ENCODE measurements at places on chromosomes 6 and 20. TPM values are rescaled to one million over a fixed set of nuclear protein-coding genes. Genes with fewer than 3 reads are reported as not detected.

GRCh38 chr6:27562027-27562410, 89.1 kb upstream of the ZNF184 start:
- no peak for DNase-seq

DNA sequence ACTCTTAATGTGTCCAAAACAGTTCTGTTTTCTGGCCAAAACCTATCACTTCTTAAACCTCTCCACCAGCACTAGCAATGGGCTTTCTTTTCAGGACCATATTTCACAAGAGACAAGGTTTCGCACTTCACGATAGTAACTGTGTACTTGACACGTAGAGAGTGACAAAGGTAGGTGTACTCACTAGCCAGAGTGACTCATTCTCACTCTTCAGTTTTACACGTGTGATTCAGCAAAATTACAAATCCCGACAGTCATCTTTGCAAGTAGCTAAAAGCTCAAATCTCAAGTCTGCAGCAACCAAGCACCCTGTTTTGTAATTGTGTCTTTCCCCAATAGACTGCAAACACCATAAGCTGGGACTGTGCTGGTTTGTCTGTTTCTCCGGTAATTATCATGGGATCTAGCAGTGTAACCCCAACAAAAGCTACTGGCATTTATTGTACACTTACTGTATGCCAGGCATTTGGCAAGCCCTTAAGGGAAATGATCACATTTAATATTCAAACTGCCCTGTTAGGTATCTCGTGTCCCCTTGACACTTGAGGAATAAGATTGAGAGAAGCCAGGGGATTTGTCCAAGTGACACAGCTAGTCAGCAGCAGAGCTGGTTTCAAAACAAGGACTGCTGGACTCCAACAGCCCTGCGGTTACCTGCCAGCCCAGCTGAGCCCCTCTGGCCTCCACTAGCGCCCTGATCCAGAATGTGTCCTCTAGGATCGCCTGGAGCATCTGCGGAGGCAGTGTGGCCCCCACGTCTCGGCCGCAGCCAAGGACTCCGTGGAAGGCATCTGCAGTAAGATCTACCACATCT, 9.9 kb downstream of the PCIF1 start:
- no peak for DNase-seq

HDDC2 gene
- 79.8 TPM for total RNA-seq

DNA sequence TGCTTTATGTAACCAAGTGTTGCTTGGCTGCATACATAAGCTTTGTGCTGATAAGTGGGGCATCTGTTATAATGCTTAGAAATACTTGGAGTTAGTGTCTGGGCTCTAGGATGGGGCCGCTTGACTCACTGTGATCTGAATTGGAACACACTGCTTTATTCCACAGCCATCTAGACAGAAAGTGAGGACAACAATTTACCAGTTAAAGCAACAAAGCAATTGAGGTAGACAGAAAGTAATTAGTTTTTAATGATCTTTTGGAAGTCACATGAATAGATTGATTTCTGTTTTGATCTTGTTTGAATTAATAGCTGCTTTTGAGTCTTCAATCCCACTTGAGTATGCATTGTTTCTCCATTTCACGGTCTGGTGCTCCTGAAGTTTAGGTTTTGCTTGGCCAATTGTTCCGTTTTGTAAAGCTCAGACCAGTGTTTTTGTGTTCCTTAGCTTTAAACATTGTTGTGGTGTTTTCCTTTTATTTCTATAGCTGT, 157.5 kb downstream of the TRMT11 start:
- no peak for DNase-seq

- no peak for DNase-seq
Measured at GRCh38 chr6:123016431-123017103, 20.5 kb downstream of the CLVS2 start.

- DNase-seq, result no peak
Measured at GRCh38 chr20:7975851-7976414, 35.7 kb upstream of the HAO1 start.

DNA sequence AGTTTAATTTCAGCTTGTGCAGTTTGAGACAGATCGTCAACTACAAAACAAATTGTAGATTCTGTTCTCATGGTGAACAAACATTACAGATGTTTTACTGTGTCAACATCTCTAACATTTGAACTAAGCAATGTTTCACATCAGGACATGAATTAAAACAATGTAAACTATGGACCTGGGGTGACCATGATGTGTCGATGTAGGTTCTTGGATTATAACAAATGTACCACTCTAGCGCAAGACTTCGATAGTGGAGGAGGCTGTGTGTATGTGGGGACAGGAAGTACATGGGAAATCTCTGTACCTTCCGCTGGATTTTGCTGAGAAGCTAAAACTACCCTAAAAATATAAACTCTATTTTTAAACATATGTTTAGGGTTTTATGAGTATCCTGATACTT, 17.1 kb downstream of the HIVEP2 start:
- DNase-seq, result no peak

PGBD1 gene
- total RNA-seq, result 6.2 TPM

MMP24 gene
- total RNA-seq, result 0.76 TPM

SEL1L2 gene
- not detected for total RNA-seq

RBM24 gene
- total RNA-seq, result 2.3 TPM

CLDN20 gene
- total RNA-seq, result not detected

GRCh38 chr20:34954904-34955230, 739 bp downstream of the GSS start:
- peak; percentile 28 for DNase-seq

PAK5 gene
- 0.76 TPM for total RNA-seq

MTFR2 gene
- 2.9 TPM for total RNA-seq

PRRC2A gene
- total RNA-seq, result 29.8 TPM

DNA sequence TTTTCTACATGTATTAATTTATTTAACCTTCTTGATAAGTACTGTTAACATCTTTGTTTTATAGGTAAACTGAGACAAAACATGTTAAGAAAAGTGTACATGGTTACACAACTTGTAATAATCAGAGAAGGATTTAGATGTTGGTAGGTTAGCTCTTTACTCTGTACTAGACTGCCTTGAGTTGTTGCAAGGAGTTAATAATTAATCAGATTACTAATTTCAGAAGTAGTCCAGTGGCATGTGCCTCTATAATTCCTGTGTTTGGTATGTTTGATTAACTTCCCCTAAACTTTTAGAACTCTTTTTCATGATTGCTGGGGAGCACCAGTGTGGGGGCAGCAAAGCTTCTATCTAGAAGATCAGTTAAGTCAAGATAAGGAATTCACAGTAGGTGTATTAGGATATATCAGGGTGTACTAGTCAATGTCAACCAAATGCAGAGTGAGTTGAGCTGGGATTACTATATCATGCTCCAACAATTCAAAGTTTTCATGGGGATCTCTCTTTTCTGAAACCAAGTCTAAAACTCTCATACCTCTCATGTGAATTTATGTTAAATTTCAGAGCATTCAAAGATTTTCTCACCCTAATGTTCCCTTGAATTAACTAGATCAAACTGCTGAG, 129.7 kb upstream of the AHI1 start:
- DNase-seq, result no peak

SDCBP2 gene
- 57.2 TPM for total RNA-seq

GRCh38 chr20:60087563-60088105, 129.4 kb downstream of the CDH26 start:
- DNase-seq, result no peak

DNA sequence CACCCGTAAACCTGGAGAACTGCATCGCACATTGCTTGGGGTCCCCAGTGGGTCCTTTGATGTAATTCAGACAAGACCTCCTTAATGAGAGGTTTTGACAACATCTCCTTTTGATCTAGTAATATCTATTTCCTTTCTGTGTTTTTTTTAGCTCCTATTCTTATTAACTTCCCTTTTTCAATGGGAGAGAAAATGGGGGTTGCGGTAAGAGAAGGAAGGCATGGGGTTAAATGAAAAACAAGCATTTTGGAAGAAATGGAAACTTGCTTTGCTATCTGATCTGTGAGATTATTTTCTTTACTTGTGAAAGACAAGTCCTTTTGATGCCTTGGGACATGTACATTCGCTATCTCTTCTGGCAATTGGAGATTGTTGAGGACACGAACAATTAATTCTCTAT, 418.6 kb upstream of the MAN1A1 start:
- no peak for DNase-seq

LPIN3 gene
- 14.9 TPM for total RNA-seq

RAMACL gene
- 1.1 TPM for total RNA-seq

GRCh38 chr6:105431226-105431625, 28.3 kb upstream of the PREP start:
- DNase-seq, result peak; percentile 61

GRCh38 chr20:57576002-57576401, 15.1 kb downstream of the PCK1 start:
- DNase-seq, result no peak

DNA sequence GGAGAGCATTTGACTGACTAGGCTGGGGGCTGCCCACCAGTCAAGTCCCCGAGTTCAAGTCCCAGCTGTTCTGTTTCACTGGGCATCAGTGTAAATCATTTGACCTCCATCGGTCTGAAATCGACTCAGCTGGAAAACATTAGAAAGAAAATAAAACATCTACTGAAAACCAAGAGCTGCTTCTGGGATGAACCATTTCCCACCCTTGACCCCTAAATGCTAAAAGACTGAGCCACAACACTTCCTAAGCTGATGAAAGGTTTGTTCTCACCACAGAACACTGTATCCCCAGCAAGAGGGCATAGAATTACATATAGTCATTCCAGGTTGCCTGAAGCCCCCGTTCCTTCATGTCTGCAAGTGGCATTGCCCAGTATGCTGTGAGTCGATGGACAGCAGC, 237.0 kb upstream of the TAB2 start:
- no peak for DNase-seq

TTK gene
- 10.7 TPM for total RNA-seq

DNA sequence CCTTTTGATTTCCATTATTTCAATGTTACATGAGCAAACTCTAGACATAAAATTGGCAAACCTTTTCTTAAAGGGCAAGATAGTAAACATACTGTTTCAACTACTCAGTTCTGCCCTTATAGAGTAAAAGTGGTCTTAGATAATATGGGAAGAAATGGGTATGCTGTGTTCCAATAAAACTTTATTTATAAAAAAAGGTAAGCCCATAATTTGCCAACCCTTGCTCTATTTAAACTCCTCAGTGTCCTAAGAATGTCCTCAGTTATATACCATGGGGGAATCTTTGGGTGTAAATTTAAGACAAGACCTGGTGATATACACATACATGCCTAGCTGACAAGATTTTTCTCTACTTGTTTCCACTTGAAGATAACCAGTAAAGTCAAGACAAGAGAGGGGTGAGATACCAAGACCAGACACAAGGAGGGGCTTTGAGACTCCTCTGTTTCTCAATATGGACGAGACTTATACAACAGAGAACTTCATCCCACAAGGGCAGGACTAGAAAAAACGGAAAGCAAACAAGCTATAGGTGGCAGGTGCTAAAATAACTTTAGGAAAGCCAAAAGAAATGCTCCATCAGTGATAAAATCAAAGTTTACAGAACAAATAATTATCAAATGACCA, 10.5 kb downstream of the SNX3 start:
- DNase-seq, result no peak

ETV7 gene
- total RNA-seq, result 0.88 TPM

GRCh38 chr6:141326925-141327324, 805.8 kb upstream of the GJE1 start:
- no peak for DNase-seq

DNA sequence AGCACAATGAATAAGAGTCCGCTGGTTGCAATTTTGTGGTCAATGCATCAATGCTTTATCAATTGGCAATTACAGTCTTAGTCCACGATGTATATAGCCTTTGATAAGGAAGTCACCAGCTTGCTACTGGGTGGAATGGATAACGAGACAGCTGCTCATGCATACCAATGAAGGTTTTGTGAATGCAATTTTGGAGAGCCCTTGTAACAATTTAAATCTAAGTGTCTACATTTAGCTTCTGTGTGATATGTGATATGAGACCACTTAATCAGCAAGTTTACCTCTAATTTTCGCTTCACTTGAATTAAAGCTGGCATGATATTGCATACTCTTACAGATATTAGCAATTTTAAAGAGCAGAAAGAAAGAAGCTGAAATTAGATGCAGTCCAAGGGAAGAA, 543.9 kb downstream of the RNF144B start:
- DNase-seq, result no peak

GRCh38 chr6:158014505-158015187, 33.0 kb downstream of the SYNJ2 start:
- DNase-seq, result no peak

DNA sequence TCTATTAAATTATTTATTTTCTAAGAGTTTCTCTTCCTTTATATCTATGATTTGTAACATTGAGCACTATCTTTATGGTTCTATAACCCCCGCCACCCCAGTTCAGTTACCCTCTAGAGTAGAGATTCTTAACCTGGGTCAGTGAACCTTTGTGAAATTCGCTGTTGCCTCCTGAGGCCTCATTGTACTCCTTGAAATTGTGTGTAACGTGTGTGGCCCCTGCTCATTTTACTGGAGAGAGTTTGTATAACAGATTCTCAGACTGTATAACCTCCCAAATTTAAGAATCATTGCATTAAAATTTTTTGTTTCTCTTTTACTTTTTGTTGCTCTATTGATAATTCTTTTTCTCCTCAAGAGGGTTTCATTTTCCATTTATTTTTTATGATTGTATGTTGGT, 65.3 kb downstream of the ADGRG6 start:
- no peak for DNase-seq

MAP7 gene
- 24.1 TPM for total RNA-seq

- DNase-seq, result no peak
Measured at GRCh38 chr20:58742668-58743566, 50.3 kb downstream of the NPEPL1 start.

RCAN2 gene
- 6.6 TPM for total RNA-seq

DNA sequence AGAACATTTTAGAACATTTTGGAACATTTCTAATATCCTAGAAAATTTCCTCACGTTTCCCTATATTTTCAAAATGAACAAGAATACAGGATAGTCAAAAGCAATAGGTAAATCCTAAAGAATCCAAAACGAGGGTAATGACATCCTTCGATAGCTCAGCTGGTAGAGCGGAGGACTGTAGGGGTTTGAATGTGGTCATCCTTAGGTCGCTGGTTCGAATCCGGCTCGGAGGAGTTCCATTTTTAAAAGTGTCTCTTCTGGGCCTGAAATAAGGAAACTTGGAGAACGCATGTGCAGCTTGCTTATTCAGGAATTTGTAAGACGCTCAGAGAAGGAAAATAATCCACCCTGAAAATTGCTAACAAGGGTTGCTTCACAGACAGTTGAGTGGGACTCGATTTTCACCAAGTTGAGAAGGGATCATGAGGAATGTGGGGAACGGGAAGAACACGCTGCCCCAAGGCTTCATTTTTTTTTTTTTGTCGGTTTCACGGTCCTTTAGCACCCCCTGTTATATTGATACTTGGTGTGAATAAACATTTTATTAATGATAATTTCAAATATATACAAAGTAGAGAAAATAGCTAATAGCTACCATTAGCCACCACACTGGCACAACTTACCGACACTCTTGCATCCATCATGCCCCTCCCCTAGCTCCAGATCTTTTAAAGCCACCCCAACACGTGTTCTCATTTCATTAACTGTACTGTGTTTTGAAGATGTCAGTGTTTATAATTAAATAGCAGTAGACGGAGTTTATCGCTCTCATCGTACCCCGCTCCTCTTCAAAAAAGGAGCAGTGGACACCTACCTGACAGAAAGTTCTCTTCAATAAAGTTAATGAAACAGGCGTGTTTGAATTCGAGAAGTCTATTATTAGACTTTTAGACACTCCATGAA, 1.8 kb upstream of the ABT1 start:
- DNase-seq, result peak; percentile 36

GRCh38 chr6:119043783-119044182, 34.7 kb downstream of the FAM184A start:
- DNase-seq, result no peak

PRKN gene
- 2.8 TPM for total RNA-seq
